ENCODE measurements at places on chromosomes 12 and 14.
A peak's percentile ranks its signal among the peaks of the same experiment; 100 is the strongest.

- no peak for DNase-seq
These were observed 2.7 kb downstream of the SHMT2 start for GRCh38 chr12:57232156-57232756.

DNA sequence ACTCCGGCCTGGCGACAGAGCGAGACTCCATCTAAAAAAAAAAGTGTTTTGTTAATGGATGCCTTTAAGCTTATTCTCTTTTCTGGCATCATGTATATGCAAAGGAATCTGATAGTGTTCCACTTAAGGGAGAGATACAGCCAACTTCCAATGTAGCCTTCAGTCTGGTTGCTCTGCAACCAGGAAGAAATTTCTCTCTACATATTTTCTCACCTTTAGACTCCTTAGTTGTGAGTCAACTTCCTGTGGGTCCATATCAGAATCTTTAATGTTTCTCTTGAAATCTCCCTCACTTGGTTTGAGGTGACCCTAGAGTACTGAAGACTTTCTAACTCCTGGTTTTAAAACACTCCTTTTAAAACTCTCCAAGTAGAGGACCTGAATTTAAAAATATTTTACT, 340.4 kb downstream of the SLC6A15 start:
- no peak for DNase-seq

GRCh38 chr12:3285570-3285969, 205.4 kb upstream of the PRMT8 start:
- DNase-seq = no peak

DNA sequence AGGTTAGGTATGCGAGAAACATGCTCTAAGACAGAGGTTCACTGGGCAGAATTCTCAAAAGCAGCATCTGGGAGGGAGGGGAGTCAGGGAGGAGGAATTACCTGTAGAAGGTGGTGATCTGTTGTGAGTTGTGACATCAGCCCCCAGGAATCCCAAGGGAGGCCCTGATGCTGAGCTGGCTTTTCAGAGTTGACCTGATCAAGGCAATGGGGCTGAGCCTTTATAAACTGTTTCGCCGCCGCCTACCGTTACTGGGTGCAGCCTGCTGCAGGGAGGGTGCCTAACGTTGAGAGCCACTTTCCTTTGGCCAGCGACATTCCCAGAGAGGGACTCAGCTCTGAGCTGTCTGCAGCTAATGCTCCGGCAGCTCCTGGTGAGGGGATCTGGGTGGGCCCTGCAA, 257.9 kb upstream of the TMEM132C start:
- DNase-seq = no peak

DNA sequence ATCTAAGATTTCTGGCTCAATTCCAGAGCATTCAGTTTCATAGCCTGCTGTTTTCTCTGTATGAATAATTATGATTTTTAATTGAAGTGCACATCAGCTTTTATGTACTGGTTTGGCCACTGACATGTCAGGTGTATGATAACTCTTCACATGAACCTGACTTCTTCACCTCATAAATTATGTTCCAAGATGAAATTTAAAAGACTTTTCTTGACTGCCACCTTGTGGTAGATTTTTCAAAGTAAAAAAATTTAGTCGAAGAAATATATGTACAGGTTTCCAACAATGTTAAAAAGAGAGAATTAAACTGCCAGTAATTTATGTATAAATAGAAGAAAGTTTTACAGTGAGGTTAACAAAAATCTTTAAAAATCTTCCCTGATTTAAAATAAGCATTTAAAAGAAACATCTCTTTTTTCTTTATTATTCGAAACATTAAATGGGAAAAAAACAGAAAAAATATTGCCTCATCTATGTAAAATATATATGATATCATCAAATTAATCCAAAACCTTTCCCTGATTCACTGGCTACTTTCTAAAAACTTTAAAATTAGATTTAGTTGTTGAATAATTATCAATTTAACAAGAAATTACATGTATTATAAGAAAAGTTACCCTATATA, 124.9 kb upstream of the ATXN7L3B start:
- no peak for DNase-seq

- DNase-seq = peak; percentile 41
These were observed 1.5 kb downstream of the CHURC1 start for GRCh38 chr14:64915797-64916196.

GRCh38 chr14:59664741-59665140, 88.1 kb upstream of the CCDC175 start:
- no peak for DNase-seq

- no peak for DNase-seq
These were observed 260.8 kb downstream of the TTC8 start for GRCh38 chr14:89085231-89085731.

DNA sequence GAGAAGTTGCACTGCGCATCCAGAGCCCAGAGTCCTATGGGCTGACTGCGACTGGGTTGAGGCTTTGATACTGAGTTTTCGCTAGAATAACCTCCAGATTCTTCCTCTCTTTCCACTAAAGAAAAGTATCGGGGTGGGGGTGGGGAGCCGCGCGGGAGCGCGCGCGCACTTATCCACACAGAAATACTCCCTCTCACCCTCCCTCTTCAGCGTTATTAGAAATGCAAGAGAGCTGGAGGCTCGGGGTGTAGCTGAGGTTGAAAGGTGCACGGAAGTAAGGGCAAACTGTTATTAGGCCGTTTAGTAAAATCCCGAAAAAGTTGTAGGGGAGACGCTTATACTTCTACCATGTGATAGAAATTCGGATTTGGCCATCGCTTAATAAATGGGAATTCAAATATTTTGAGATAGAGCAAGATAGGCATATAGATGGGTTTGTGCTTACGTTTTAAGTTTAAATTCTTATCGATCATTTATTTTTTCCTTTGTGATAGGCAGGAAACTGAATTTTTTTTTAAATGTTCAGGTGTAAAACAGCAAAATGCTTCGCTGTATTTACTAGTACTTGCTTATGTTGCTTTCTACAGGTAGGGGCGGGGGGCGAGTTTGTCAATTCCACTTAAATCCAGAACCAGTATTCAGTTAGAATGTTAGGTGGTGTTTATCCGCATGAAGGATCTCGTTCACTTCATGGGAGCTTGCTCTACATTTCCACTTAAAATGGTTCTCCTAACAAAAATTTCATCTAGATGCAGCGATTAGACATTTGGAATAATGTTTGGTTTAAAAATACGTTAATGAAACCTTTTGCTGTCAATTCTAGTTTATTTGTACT, 1.1 kb downstream of the ARHGAP5 start:
- no peak for DNase-seq

DNA sequence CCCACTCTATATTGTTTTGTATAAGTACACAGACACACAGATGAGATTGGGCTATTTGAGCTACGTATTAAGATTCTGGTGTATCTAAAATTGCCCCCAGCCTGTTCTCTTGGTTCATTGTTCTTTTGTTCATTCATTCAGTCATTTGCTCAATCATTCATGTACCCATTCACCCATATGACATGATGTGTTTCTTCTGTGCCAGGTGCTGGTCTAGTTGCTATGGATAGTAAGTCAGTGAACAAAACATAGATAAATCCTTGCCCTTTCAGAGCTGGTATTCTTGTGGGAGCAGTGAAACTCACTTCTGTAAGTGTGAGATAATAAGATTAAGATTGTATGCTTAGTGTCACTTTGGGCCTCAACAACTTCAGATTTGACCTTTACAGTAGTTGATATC, 191.3 kb downstream of the TMTC2 start:
- DNase-seq = no peak

DNA sequence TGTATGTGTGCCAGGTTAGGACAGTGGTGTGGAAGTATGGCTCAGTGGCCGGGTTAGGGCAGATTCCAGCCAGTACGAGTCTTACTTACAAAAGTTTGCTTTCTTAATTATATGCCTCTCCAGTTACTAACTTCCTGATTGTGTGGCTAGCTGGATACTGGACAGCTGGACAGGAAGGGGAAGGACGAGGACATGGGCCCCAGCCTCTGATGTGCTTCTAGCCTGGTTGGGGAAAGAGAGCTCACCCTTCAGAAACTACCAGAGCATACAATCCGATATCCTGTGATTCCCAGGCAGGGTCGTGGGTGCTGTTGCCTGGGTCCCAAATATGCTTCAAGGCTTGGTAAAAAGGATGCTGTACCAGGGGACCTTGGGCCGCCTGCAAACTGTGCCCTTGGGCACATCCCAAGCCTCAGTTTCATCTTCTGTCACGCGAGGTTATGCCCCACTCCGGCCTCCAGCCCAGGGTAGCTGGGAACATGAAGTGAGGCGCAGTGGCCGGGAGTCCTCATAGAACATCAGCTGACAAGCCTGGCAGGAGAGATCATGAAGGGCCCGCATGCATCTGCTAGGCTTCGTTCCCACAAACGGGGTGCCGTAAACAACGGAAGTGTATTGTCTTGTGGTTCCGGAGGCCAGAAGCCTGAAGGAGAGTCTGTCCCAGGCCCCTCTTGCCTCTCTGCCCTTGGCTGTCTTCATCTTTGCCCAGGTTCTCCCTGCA, 23.2 kb upstream of the RIN3 start:
- DNase-seq = no peak

DNA sequence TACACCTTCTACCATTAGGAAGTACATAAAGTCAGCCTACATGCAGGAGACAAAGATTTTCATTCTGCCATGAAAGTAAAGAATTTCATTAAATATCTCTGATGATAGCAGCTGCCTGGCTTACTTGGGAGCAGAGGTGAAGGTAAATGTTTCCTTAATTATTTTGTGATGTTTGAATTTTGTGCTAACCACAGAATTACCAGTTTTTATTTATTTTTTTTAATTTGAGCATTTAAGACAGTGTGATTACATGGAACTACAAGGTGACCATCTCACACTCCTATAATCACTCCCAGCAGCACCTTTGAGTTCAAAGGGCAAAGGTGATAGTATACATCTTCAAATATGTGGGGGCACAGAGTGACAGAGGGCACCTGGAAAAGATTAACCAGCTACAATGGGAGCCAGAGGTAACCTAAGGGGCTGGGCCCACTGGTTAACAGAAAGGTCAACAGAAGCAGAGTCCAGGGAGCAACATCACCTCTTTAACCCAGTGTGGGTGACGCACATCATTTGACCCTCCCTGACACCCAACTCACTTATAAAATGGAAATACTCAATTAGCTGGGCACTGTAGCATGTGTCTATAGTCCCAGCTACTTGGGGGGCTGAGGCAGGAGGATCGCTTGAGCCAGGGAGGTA, 65.0 kb downstream of the GCH1 start:
- no peak for DNase-seq

- no peak for DNase-seq
These were observed 30.6 kb upstream of the SLC38A2 start for GRCh38 chr12:46402941-46403718.

GRCh38 chr12:13200841-13201240, 4.3 kb downstream of the EMP1 start:
- DNase-seq = no peak

GRCh38 chr14:34403646-34404045, 58.4 kb downstream of the SPTSSA start:
- DNase-seq = peak; percentile 60

GRCh38 chr12:46470036-46470627, 97.6 kb upstream of the SLC38A2 start:
- DNase-seq = peak; percentile 51

Measured in HL-60 (cell line).